ENCODE measurements at places on chromosomes 6 and 20. TPM values are rescaled to one million over a fixed set of nuclear protein-coding genes. Genes with fewer than 3 reads are reported as not detected.

- DNase-seq: no peak
Measured at GRCh38 chr6:43856005-43856765, 86.2 kb downstream of the VEGFA start.

DNA sequence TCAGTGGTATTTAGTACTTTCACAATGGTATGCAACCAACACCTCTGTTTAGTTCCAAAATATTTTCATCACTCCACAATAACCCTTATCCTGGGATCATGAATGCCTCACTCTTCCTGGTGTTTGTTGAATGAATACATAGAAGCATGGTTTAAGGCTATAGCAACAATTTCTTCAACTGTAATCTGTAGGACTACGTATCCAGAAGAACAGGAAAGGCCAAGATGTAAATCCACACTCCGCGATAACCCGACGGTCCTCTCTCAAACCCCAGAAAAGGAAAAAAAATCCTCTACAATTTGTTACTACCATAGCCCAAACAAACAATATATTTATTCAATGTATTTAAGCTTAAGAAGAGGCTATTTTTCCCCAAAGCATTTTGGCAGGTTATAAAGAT is 141.4 kb upstream of the SALL4 start:
- DNase-seq: no peak

The PBOV1 gene
- total RNA-seq: not detected

The GMDS gene
- total RNA-seq: 26.3 TPM

Data from glomerular endothelial cell (primary cell).